ENCODE measurements at places on chromosomes 3 and 15. TPM values are rescaled to one million over a fixed set of nuclear protein-coding genes. Genes with fewer than 3 reads are reported as not detected.

The ISG20 gene
- 1.9 TPM for total RNA-seq

- no peak for DNase-seq
- H3K4me3 ChIP-seq, result no peak overlapping the region
- no peaks in the 10 kb centered on the region for H3K4me1 ChIP-seq
- H3K27ac ChIP-seq, result no peak overlapping the region
- H3K36me3 ChIP-seq, result no peaks in the 10 kb centered on the region
Observed at GRCh38 chr3:2810723-2811122, 299.5 kb downstream of the IL5RA start.

DNA sequence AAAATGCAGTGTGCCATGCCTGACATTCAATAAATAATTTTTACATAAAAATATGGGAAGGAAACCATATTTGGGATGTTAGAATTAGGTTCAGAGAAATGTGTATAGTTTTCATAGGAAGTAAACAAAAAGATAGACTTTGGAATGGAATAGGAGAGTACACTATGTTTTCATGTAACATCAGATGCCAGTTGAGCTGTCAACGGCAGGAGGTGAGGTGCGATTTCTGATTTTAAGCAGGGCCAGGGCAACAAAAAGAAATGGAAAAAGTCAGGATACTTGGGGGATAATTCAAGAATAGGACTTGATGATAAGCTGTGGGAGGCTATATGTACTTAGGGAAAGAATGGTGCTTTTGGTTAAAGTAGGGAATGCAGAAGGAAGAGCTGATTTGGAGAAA is 639.5 kb downstream of the OTOL1 start:
- H3K4me1 ChIP-seq, result no peaks in the 10 kb centered on the region
- no peak for DNase-seq
- no peak overlapping the region for H3K4me3 ChIP-seq
- H3K27me3 ChIP-seq, result no peaks in the 10 kb centered on the region
- H3K27ac ChIP-seq, result no peak overlapping the region
- H3K36me3 ChIP-seq, result no peaks in the 10 kb centered on the region

GRCh38 chr3:136817448-136817847 is 1.5 kb upstream of the SLC35G2 start:
- H3K36me3 ChIP-seq, result no peaks in the 10 kb centered on the region
- DNase-seq, result no peak
- H3K4me1 ChIP-seq, result peaks cover 17% of the 10 kb centered on the region
- H3K4me3 ChIP-seq, result no peak overlapping the region
- H3K27me3 ChIP-seq, result no peaks in the 10 kb centered on the region

The PLXNB1 gene
- total RNA-seq, result 11.4 TPM

DNA sequence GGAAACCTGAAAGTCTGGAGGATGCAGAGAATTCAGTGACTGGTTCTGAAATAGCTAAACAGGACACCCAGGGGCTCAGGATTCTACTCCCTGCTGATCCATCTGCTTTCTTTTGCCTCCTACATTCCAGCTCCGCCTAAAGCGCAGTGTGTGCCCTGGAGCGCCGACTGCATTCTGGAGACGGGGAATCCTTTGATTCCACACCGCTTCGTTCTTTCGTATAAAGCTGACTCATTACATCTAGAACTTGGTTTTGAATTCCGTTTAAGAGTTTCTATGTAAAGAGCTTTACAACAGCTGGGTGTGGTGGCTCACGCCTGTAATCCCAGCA is 61.8 kb downstream of the SENP2 start:
- no peaks in the 10 kb centered on the region for H3K27me3 ChIP-seq
- DNase-seq, result no peak
- H3K27ac ChIP-seq, result no peak overlapping the region

The TGM4 gene
- not detected for total RNA-seq

The TICRR gene
- 22.9 TPM for total RNA-seq

GRCh38 chr15:94749811-94750617 is 518.7 kb downstream of the MCTP2 start:
- no peak overlapping the region for H3K4me3 ChIP-seq
- no peaks in the 10 kb centered on the region for H3K36me3 ChIP-seq
- DNase-seq, result no peak
- peaks cover 11% of the 10 kb centered on the region for H3K27me3 ChIP-seq
- no peak overlapping the region for H3K27ac ChIP-seq
- H3K4me1 ChIP-seq, result no peaks in the 10 kb centered on the region

- peak overlapping the region; percentile 47 for H3K4me3 ChIP-seq
- peak overlapping the region; percentile 70 for H3K27ac ChIP-seq
- peak; percentile 86 for DNase-seq
Observed at GRCh38 chr15:34657469-34658127, 74.1 kb upstream of the GOLGA8B start.

The KLHL40 gene
- total RNA-seq, result not detected

- no peaks in the 10 kb centered on the region for H3K36me3 ChIP-seq
- H3K4me1 ChIP-seq, result peaks cover 7% of the 10 kb centered on the region
- H3K4me3 ChIP-seq, result no peak overlapping the region
- no peak overlapping the region for H3K27ac ChIP-seq
- no peak for DNase-seq
- no peaks in the 10 kb centered on the region for H3K27me3 ChIP-seq
Observed at GRCh38 chr15:50549326-50549725, 2.9 kb upstream of the USP50 start.

DNA sequence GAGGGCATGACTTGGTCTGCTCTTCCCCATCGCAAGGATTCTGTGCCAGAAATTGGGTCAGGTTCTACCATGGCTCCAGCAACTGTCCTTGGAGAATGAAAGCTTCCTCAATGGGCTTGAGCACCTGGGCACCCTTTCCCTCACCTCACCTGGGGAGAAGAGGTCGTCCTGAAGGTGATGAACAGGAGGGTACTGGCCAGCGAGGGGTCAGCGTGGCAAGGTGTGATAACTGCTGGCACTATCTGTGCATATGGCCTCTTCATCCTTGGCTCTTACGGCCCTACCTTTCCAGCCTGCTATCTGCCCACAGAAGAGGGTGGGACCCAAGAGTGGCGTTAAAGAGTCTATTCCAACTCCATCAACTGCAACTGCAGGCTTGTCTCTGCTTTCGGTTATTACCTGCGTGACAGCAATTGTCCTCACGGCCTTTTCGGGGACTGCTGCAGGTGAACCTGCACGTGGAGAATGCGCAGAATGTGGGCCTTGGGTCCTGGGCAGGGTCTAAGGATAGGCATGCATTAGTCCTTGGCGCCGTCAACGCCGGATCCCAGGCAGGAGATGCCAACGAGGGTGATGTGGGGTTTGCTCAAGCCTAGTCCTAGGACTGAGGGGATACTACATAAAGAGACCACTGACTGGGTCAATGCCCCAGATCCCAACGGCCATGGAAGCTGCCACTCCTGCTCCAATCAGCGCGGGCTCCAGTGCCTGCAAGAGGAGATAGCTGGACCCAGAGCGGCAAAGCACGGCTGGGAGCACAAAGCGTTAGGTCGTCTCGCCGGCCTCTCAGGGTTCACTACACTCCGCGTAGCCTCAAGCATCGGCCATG is 625 bp upstream of the RBM15B start:
- H3K36me3 ChIP-seq, result peaks cover 71% of the 10 kb centered on the region
- no peak for DNase-seq
- peak overlapping the region; percentile 24 for H3K4me3 ChIP-seq
- peak overlapping the region; percentile 66 for H3K27ac ChIP-seq
- H3K4me1 ChIP-seq, result peaks cover 38% of the 10 kb centered on the region
- H3K27me3 ChIP-seq, result no peaks in the 10 kb centered on the region

The MESP2 gene
- 0.47 TPM for total RNA-seq

DNA sequence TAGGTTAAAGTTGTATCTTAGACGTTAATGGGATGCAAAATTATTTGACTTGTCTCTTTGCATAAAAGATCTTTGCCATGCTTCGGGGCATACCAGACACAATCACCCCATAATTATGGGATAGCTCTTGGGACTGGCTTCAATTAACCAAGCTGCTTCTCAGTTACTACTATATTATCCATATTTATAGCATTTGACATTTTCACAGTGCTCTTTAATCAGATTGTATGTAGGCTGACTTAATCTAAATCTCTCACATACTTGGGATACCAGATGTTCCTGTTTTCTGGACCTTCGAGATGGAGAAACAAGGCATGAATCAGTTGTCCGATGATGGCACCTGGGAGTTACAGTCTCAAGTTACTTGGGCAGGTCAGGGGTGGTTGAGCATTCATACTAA is 27.2 kb upstream of the ABHD17C start:
- no peaks in the 10 kb centered on the region for H3K27me3 ChIP-seq
- no peak overlapping the region for H3K4me3 ChIP-seq
- no peak for DNase-seq
- no peaks in the 10 kb centered on the region for H3K4me1 ChIP-seq
- H3K27ac ChIP-seq, result no peak overlapping the region

DNA sequence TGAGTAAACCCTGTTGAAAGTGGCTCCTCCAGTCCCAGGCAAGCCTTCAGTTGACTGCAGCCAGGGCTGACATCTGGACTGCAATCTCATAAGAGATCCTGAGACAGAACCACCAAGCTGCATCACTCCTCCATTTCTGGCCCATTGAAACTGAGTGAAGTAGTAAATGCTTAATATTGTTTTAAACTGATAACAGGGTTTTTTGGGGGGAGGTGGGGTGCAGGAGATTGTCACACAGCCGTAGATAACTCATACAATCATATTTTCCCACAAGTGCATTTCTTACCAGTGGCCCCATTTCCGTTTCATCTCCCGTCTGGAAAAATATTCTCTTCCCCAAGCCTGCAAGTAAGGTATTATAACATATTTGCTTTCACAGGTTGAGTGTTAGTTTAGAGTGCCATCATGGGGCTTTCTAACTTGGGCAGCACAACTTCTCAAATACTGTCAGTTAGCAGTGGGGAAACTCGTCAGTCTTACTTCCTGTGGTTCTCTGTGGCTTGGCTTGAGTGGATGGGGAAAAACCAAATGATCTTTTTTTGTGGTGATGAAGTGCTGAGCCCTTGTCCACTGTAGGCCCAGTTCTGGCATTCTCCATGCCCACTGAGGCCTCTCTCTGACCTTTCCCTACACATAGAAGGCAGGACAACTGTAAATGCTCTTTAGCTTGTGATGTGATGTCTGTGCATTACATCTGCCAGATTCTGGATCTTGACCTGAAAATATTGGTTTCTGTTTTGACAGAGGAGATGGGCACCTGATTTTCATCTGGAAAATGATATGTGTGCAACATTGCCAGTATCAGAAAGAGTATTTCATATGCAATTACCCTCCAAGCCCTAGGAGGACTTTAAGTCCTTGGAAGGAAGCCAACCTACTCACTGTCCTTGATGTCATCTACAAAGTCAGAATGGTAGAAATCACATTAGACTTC is 90.1 kb upstream of the BHLHE40 start:
- no peak overlapping the region for H3K4me3 ChIP-seq
- H3K27ac ChIP-seq, result no peak overlapping the region
- no peaks in the 10 kb centered on the region for H3K36me3 ChIP-seq
- H3K4me1 ChIP-seq, result peaks cover 16% of the 10 kb centered on the region
- H3K27me3 ChIP-seq, result no peaks in the 10 kb centered on the region
- DNase-seq, result no peak

The GOLGA8T gene
- total RNA-seq, result not detected

GRCh38 chr15:29695489-29696167 is 126.6 kb downstream of the TJP1 start:
- peaks cover 12% of the 10 kb centered on the region for H3K36me3 ChIP-seq
- DNase-seq, result no peak
- H3K27ac ChIP-seq, result no peak overlapping the region
- no peaks in the 10 kb centered on the region for H3K4me1 ChIP-seq
- H3K27me3 ChIP-seq, result no peaks in the 10 kb centered on the region

- DNase-seq, result no peak
- no peak overlapping the region for H3K4me3 ChIP-seq
- H3K27me3 ChIP-seq, result peaks cover 18% of the 10 kb centered on the region
- H3K4me1 ChIP-seq, result no peaks in the 10 kb centered on the region
- no peaks in the 10 kb centered on the region for H3K36me3 ChIP-seq
Observed at GRCh38 chr3:43219616-43220015, 66.7 kb upstream of the SNRK start.

- no peak overlapping the region for H3K4me3 ChIP-seq
- no peak overlapping the region for H3K27ac ChIP-seq
- H3K4me1 ChIP-seq, result no peaks in the 10 kb centered on the region
- peaks cover 32% of the 10 kb centered on the region for H3K27me3 ChIP-seq
- no peaks in the 10 kb centered on the region for H3K36me3 ChIP-seq
Observed at GRCh38 chr3:141255846-141256261, 24.2 kb downstream of the PXYLP1 start.

GRCh38 chr15:33374226-33374914 is 63.6 kb downstream of the RYR3 start:
- H3K27me3 ChIP-seq, result peaks cover 4% of the 10 kb centered on the region
- H3K36me3 ChIP-seq, result no peaks in the 10 kb centered on the region
- no peak overlapping the region for H3K27ac ChIP-seq

DNA sequence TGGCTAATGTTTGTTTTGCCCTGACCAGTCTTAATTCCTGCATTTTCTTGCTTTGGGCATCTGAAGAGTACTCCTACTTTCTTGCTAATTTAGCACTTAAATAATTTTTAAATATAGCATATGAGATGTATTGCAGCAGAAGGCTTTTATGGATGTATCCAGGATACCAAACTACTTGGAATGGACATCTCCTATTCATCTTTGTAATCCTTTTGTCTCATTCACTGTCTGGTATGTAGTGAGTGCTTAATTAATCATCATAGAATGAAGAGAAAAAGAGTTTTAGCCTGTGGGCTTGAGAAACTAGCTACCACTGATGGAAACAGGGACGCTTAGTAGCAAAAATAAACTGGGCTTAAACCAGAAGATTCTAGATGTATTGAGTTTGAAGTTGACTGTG is 40.6 kb downstream of the MEX3B start:
- no peak for DNase-seq
- H3K27me3 ChIP-seq, result no peaks in the 10 kb centered on the region
- H3K27ac ChIP-seq, result no peak overlapping the region
- H3K36me3 ChIP-seq, result no peaks in the 10 kb centered on the region
- no peak overlapping the region for H3K4me3 ChIP-seq

GRCh38 chr3:13014755-13015285 is 58.4 kb downstream of the IQSEC1 start:
- H3K27me3 ChIP-seq, result no peaks in the 10 kb centered on the region
- no peak overlapping the region for H3K27ac ChIP-seq
- H3K36me3 ChIP-seq, result no peaks in the 10 kb centered on the region
- no peak overlapping the region for H3K4me3 ChIP-seq

The TLR9 gene
- total RNA-seq, result not detected

The FOXL2NB gene
- 10.2 TPM for total RNA-seq

DNA sequence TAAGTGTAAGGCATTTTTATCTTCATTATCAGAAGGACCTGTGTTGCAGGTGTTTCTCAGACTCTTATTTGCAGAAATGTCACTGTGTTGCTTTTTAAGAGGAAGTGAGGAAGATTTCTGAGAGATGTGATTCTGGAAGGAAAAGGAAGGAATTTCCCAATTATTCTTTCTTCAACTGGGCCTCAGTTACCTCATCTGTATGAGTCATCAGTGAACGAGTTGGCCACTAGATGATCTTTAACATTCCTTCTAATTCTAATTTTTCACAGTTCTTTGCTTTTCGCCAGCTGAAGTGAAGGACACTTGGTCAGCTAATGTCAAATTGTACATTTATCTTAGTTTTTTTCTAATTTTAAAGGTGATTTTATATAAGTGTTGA is 28.9 kb downstream of the CLEC3B start:
- no peaks in the 10 kb centered on the region for H3K36me3 ChIP-seq
- peak overlapping the region; percentile 32 for H3K27ac ChIP-seq
- no peaks in the 10 kb centered on the region for H3K27me3 ChIP-seq
- H3K4me3 ChIP-seq, result no peak overlapping the region
- no peak for DNase-seq

The ST8SIA2 gene
- total RNA-seq, result not detected

The TRAIP gene
- 24.7 TPM for total RNA-seq
